Bone marrow (tissue), 2 donors: ENCODE measurements at places on chromosomes 2 and 18.

- no peak for DNase-seq
These were observed 77.8 kb upstream of the HS6ST1 start for GRCh38 chr2:128396500-128396891.

DNA sequence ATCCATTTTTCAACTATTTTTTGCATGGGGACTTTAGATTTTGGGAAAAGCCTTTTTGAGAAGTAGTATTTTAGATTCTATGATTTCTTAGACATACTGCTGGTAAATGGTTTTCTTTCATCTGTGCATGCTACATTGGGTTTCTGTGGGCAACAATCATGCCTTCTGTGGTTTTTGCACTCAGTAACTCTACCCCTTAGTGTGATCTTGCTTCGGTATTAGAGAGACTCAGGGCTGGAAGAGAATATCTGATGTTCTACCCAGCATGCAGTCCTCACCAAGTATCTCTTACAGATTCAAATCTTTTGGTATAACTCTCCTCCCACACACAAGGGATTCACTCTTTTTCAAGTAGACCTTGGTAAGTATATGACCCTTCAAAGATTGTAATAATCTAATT lies 183.0 kb downstream of the PMAIP1 start:
- no peak for DNase-seq

DNA sequence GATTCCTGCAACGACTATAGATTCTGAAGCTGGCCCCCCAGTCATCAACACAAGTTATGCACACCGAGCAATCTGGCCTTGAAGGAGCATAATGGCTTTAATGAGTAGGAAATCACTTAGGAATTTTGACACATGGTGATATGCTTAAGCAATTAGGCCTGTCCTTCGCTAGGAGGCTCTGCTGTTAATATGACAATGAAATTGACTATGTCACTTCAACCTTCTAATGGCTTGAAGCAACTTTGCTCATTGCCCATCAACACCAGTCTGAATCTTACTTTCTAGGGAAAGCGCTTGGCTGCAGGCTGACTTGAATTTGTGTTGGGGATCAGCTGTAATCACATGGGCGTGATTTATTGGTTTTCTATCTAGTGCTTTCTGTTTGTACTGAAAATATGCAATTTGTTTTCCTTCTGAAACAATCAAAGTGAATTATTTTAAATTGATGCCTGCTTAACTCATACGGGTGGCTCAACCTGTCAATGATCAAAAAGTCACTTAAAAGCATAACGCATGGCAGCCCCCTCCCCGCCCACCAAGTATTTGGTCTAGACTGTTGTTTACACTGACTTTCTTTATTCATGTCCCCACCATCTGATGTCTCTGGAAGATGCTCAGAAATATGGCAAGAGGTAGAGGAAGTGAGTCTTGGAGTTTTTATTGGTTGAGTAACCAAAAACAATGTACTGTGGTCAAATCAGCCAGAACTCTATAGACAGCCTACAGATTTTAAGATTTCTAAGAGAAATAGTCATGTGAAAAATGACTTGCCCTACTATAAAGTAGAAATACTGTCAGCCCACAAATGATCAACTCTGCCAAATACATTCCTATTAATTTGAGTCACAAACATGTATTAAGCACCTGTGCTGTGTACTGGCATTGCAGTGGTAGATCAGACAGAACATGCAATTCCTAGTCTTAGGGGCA lies 344.9 kb downstream of the RBM43 start:
- no peak for DNase-seq

GRCh38 chr2:62143696-62144095 lies 52.2 kb upstream of the B3GNT2 start:
- DNase-seq, result no peak

DNA sequence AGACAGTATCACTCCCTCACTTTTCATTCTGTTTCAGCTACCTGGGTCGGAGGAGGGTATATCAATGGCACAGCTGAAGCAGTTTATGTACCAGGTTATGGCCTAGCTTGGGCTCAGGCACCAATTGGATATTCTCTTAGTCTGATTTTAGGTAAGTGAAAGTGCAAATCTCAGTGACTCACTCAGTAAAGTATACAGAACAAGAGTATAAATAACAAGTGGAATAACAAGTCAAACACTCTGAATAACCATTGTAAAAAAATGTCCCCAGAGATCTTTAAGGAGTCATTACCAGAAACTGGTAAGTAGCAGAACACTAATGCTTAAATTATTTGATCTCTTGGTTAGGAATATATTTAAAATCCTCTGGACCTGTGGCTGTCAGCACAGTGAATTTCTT lies 5.7 kb downstream of the SLC5A7 start:
- DNase-seq, result no peak

DNA sequence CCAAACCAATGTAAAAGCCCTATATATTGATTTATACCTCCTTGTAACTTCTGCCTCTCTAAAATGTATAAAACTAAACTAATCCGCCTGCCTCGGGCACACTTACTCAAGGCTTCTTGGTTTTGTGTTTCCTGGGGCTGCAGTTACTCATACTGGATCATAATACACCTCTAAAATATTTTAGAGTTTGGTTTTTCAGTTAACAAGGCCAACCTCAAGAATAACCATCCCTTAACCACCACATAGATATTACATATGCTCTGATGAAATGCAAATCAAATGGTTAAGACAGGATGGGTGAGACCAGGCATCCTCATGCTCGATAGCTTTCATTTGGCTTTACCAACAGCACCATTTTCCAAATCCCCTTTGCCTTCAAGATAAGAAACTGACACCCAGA lies 46.4 kb downstream of the UXS1 start:
- DNase-seq, result no peak

DNA sequence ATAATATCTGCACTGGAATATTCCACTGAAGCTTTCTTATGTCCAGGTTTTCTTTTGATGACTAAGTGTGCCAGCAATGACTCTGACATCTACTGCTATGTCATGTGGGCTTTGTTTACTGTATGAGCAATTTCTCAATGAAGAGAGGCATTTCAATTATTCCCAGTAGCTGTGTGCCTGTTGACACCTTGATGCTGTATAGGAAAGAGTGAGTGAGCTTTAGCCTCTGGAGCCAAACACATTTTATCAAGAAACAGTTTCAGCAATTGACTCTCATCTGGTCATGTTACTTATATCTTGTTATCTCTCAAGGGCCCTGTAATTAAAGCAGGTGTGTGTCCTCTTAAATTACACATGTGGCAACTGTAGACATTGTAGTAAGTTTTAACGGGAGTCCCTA lies 493.2 kb upstream of the FANCL start:
- DNase-seq, result no peak

DNA sequence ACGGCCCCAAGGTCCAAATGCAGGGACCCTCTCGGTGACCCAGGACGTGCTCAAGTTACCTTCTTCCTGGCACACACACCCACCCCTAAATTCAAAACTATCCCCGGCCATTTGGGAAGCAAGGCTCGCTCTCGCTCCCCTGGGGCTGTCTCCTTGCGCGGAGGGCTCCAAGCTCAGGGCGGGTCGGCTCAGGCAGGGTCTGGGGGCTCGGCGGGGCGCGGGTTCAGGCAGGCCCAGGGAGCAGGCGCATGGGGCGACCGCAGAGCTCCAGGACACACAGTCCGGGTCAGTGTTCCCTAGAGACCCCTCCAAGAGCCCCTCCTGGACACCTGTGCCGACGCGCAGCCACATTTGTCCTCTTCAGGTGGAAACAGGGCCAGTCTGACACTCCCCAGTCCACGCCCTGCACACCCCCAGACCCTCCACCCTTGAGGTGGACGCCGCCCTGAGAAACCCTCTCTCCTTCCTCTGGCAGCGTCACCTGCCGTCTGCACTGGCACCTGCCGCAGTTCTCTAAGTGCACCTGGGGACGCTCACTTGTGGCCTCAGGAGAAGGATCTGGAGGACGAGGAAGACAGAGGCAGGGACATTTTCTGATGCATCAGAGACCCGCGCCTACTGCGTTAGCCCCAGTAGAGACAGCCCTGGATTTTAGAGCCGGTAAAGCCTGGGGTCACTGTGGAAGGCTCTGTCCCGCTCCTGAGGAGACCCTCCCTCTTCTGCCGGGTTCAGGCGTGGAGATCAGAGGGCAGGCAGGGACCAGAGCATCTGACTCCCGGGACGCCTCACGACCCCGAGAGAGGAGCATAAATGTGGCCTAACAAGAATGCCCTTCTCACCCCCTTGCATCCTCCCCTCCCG lies 138.8 kb downstream of the TWIST2 start:
- no peak for DNase-seq

DNA sequence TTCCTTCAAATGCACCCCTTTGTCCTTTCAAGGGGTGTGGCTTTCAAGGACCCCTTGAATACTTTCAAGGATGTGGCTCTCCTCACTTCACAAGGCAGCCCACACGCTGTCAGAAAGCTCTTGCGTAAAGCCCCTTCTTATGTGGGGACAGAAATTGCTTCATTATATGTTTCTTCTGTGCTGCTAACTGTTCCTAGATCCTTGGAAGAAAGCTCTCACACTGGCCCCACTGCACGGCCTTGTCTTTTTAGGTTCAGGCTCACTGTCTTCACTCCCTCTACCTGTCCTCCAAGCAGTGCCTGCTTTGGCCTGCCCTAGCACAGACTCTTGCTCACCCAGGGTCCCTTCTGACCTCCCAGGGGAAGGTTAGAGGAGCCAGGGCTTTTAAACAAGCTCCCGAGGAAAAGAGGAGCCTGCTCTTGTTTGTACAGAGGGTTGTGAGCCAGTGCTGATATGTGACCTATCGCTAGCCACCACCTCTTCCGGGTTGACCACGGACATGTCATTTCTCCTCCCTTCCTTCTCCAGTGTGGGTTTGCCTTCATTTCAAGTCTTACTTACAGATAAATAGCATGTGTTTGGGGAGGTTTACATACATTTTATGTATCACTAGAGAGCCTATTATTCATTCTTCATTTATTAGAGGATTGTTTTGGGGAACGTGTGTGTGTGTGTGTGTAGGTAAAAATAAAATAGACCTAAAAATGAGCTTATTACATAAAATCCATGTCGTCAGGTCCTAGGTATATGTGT lies 94.7 kb downstream of the RTN4 start:
- no peak for DNase-seq

DNA sequence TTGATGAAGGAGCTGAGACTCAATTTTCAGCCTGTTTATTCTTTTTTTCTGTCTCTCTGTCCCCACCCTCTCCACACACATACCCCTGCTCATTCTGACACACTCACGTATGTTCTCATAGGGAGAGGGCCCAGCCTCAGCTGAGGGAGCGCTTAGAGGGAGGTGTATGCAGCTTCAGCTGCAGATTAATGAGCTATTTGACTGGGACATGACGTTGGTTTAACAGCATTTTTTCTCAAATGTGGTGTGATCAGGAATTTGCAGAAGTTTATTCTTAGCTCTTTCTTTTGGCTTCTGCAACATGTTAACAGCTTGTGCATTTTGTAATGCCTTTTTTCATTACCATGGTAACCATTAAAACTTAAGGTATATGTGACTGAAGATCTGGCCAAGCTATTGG lies 1547.1 kb upstream of the PIK3C3 start:
- no peak for DNase-seq

DNA sequence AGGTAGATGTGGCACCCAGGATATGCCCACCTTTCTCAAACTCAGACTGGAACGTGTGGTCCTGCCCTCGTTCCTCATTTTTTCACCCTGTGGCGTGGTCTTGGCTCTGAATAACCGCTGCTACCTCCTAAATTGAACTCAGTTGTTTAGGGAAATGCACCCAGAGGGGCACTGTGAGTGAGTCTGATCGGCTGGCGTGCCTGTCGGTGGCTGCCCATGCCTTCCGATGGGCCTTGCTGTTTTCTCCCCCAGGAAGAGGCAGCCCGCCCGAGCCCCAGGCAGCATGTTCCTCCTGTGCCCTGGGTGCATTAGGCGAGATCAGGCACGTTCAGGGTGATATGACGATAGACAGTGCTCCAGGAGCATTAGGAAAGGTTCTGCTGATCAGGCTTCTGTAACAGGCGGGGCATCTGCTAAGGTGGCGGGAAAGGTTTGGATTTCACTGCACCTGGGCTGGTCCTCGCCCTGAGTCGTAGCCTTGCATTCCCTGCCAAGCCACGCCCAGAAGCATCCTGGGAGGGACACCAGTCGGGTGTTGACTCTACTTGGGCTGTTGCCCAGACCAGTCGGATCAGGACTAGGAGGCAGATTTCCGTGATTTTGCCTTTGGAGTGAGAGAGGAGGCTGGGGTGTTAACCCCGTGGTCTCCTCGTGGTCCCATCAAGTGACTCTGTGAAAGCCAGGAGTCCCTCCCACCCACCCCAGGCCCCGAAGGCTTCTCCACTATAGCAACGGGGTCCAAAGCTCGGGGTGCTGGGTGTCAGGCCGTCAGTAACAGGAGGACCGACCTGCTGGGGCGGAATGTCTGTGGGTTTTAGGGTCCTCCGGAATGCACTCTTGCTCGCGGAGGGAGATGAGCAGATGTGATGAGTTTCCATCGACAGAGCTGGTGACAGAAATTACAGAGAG lies 75.1 kb downstream of the SH3BP4 start:
- DNase-seq, result no peak

GRCh38 chr2:234829074-234829455 lies 122.8 kb upstream of the SH3BP4 start:
- no peak for DNase-seq

GRCh38 chr2:162060532-162060931 lies 13.5 kb downstream of the DPP4 start:
- DNase-seq, result no peak

GRCh38 chr2:159096901-159097300 lies 128.5 kb downstream of the TANC1 start:
- no peak for DNase-seq

GRCh38 chr2:22270341-22270740 lies 1114.6 kb upstream of the KLHL29 start:
- DNase-seq, result no peak

GRCh38 chr2:216575465-216575864 lies 57.8 kb upstream of the IGFBP2 start:
- no peak for DNase-seq

- no peak for DNase-seq
These were observed 46.8 kb downstream of the EPG5 start for GRCh38 chr18:45920367-45920766.

GRCh38 chr18:27428120-27428519 lies 243.0 kb upstream of the CHST9 start:
- no peak for DNase-seq

DNA sequence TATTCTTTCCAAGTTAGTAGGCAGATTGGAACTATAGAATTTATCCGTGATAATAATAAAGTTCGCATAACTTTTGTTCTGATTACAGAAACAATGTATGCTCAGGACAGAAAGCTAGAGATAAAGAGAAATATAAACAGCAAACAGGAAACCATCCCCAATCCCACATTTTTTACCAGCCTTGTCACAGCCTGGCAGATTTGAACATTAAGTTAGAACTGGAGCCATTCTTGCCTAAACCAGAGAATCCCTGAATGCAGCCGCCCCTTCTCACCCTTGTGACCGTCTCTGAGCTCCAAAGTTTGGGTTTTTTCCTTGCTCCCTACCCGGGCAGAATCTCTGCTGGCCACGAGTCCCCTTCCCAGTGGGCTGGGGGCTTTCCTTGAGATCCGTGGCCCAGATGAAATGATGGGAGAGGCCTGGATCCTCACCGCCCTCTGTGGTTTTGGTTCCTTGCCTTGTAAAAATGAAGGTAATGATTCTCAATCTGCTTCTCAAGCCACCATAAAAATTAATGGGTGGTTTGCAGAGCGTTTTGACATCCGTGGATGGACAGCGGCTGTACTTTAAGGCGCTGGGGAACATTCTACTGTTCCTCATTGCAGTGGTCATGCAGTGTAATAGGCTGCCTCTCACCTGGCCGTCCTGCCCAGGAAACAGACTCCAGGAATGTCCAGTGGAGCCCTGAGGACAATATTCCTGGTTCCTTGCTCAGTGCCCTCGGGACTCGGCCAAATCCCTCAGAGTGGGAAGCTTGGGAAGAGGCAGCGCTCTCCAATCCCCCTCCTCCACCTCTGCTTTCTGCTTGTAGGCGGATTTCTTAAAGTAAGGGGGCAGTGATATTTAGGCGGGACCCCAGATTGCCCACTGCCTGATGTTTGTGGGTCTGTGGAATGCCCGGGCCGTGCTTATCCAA lies 1.6 kb downstream of the SH3BP4 start:
- no peak for DNase-seq
